ENCODE measurements at places on chromosomes 16 and 17. TPM values are rescaled to one million over a fixed set of nuclear protein-coding genes. Genes with fewer than 3 reads are reported as not detected.
A peak's percentile ranks its signal among the peaks of the same experiment; 100 is the strongest.

DNA sequence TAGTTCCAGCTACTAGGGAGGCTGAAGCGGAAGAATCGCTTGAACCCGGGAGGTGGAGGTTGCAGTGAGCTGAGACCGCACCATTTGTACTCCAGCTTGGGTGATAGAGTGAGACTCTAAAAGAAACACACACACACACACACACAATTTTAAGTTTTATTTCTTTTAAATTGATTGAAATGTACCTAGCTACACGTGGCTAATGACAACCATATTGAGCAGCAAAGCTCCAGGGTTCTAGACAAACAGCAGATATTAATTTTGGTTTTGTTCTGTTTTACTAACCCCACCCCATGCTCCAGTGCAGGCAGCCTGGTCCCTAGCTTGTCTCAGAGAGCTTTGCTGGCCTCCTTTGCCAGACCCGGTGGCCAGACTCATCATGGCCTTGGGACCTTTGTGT is 16.0 kb upstream of the RAI1 start:
- peaks cover 13% of the 10 kb centered on the region for H3K4me1 ChIP-seq
- no peaks in the 10 kb centered on the region for H3K27me3 ChIP-seq
- H3K36me3 ChIP-seq = no peaks in the 10 kb centered on the region

DNA sequence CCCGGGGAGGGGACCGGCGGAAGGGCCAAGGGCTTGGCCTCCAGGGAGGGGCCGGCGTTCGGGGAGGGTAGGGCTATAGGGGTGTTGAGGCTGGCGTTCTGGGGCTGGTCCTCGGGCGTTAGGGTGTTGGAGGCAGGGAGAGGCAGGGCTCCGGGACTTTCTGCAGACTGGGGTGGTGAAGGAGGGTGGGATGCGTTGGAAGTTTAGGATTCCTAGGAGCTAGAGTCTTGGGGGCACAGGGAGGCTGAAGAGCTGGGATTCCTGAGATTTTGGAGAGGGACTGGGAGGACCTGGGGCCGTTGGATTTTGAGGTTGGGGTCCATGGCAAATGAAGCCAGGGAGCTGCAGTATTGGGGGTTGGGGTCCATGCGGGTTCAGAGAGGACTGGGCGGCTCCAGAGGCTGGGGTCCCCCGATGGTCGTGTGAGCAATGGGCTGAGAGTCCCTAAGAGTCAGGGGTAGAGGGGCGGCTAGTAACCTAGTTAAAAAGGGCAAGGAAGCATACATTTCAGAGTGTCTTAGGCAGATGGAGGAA is 740 bp downstream of the NFATC2IP start:
- DNase-seq = peak; percentile 65
- peaks cover 23% of the 10 kb centered on the region for H3K4me1 ChIP-seq
- peak overlapping the region; percentile 98 for H3K4me3 ChIP-seq

Gene SPNS3
- total RNA-seq = 6.4 TPM

Gene TNFRSF13B
- not detected for total RNA-seq

DNA sequence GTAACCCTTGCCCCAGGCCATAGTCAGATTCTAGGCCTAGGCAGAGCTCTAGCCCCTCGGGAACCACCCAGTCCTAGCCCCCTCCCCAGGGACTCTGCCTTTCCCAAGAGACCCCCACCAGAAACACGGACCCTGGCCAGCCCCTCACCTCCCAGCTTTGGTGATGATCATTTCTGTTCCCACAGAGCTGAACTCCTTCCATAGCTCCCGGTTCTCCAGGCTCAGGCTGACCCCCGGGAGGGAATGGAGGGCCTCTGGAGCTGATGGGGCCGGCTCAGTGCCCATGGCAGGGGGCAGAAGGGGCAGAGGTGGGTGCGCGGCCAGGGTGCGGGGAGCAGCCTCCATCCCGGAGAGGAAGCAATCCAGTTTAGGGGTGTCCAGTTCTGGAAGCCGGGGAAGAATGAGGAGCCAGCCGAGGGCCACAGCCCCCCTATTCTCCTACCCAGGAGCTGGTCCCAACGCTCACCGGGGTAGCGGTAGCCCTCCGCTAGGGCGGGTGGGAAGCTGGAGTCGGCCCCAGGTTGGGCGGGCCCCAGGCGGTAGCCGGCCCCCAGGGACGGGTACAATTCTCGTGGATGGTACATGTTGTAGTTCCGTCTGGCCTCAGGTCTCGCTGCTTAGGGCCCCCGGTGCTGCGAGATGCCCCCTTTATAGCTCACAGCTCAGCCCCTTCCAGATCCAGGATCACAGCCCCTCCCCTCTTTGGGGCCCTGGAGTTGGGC is 953 bp downstream of the TBX6 start:
- peak overlapping the region; percentile 74 for H3K27ac ChIP-seq
- H3K27me3 ChIP-seq = no peaks in the 10 kb centered on the region
- peaks cover 13% of the 10 kb centered on the region for H3K36me3 ChIP-seq
- peaks cover 49% of the 10 kb centered on the region for H3K4me1 ChIP-seq

DNA sequence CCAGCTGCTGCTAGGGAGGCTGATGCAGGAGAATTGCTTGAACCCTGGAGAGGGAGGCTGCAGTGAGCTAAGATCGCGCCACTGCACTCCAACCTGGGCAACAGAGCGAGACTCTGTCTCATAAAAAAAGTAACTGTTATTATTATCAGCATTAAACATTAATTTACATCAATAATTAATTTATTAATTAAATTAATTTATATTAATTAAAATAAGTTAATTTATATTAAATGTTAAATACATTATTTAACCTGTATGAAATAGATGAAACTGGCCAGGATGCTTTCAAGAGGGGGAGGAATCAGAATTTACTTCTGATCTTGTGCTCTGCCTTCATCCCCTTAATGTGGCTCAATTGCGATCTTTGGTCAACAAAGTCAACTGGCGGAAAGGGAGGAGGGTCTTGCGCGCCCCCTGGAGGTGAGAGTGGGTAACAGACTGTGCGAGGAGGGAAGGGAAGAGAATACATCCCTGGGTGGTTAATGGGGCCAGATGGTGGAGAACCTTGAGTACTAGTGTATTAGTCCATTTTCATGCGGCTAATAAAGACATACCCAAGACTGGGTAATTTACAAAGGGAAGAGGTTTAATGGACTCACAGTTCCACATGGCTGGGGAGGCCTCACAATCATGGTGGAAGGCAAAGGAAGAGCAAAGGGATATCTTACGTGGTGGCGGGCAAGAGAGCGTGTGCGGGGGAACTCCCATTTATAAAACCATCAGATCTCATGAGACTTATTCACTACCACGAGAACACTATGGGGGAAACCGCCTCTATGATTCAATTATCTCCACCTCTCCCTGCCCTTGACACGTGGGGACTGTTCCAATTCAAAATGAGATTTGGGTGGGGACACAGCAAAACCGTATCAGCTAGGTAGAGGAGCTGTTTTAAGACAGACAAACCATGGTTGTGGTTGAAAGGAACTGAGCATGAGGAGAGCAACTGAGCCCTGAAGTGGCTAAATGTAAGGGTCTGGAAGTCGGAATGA is 15.7 kb upstream of the CPPED1 start:
- no peaks in the 10 kb centered on the region for H3K36me3 ChIP-seq
- no peak overlapping the region for H3K4me3 ChIP-seq
- H3K4me1 ChIP-seq = peaks cover 11% of the 10 kb centered on the region
- H3K27ac ChIP-seq = no peak overlapping the region
- H3K27me3 ChIP-seq = no peaks in the 10 kb centered on the region
- DNase-seq = peak; percentile 88

- DNase-seq = no peak
- no peaks in the 10 kb centered on the region for H3K36me3 ChIP-seq
- H3K27ac ChIP-seq = peak overlapping the region; percentile 73
- H3K4me1 ChIP-seq = peaks cover 28% of the 10 kb centered on the region
Measured at GRCh38 chr16:77308163-77308561, 109.0 kb downstream of the SYCE1L start.

Gene FBXO47
- total RNA-seq = 0.11 TPM

DNA sequence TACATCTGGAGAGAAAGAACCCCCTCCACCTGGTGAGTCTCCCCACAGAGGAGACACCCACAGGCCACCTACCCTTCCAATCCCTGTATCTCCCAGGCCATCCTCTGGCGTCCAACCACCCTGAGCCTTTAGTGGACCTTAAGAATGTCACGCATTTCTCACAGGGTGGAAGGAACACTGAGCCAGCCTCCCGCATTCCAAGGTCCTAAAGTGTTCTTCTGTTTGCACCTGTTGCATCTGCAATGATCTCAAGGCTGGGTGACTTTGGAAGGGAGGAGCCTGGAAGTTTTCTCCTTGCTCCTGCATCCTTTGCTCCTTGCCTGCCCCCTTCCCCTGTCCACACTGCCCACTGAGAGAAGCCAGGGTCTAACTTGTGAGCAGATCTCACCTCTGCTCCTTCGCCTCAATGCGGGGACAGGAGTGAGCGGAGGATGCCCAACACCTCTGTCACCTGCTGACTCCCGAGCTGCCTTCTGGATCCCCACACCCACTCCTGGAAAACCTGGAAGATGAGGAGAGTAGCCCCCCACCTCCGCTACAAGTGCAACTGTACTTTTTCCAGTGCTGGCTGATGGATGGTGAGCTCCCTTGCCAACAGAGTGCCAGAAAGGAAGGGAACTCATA is 3.7 kb downstream of the CHST5 start:
- H3K27ac ChIP-seq = no peak overlapping the region
- DNase-seq = no peak
- H3K36me3 ChIP-seq = no peaks in the 10 kb centered on the region
- H3K27me3 ChIP-seq = no peaks in the 10 kb centered on the region
- H3K4me1 ChIP-seq = no peaks in the 10 kb centered on the region
